Frontal cortex (tissue), 4 donors: ENCODE measurements at places on chromosomes 11 and 22. TPM values are rescaled to one million over a fixed set of nuclear protein-coding genes. Genes with fewer than 3 reads are reported as not detected.

GRCh38 chr11:66478729-66479393 lies 1.4 kb upstream of the DPP3 start:
- no peak for DNase-seq

DNA sequence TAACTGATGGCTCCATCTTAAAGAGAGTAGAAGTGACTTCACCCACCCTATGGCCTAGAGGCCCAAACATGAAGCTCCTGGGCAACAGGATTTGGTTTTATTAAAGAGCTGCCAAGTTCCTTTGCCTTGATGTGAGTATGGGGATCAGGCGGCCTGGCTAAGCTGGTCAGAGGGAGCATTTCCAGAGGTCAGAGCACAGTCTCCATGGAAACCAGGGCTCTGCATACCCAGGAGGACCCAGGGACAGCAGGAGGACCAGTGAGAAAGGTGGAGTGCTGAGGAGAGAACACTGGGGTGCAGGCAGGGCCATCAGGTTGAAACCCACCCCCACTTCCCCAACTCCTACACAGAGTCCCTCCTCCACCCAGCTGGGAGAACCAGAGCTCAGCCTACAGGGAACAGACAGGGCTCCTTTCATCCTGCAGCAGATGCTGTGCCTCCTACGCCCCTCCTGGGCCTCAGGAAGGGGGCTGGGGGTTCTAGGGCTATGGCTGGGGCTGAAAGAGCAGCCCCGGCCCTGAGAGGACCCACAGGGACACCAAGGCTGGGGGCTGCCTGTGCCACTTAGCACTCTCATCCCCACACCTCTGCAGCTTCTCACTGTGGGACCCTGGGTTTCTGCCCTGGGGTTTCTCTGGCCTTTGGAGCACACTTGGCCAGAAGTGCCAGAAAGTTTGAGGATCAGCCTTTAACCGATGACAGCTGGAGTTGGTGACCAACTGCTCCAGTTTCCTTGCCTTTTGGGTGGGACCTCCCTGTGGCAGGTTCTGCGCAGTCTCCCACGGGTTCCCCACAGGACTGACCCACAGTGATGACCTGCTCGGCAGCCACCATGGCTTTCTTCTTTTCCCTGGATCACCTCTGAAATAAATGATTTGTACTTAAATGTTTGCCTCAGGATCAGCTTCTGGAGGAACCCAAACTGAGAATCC lies 13.8 kb upstream of the P2RY6 start:
- no peak for DNase-seq

Gene CSF2RB
- total RNA-seq: 0.41 TPM

DNA sequence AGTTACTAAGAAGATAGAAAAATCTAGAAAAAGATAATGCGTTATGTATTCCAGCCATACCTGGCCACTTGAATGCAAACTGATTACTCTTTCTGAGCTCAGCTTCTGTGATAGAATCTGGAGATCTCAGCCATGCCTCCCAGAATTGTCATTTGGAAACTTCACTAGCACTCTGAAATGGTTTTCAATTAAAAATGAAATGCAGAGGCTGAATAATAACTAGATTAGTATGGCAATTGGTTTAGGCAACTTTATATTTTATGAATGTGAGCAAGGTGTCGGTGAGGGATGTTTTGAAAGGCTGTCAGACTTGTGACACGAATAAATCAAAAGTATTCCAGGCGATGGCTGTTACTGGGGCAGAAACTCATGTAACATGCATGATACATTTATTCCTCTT lies 128.8 kb upstream of the SORL1-AS1 start:
- no peak for DNase-seq

Gene MRGPRE
- not detected for total RNA-seq

GRCh38 chr11:15178214-15178613 lies 63.5 kb downstream of the INSC start:
- DNase-seq: no peak

Gene KRTAP5-8
- not detected for total RNA-seq

DNA sequence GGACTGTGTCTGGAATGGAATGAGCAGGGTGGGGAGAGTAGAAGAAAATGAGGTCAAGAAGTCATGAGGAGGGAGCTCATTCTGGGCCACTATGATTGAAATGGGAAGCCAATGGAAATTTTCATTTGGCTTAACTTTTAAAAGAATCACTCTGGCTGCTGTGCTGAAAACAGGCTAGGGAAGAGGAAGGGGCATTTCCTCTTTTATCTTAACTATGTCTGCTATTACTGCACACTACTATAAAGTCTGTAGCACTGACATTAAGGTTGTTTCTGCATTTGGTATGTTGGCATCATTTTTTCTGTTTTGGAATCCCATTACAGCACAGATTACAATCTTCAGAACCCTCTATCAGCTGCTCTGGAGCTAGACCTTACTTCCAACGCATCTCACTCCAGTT lies 8.2 kb downstream of the PATL1 start:
- DNase-seq: no peak

GRCh38 chr11:121478226-121478894 lies 25.6 kb upstream of the SORL1-AS1 start:
- DNase-seq: no peak

DNA sequence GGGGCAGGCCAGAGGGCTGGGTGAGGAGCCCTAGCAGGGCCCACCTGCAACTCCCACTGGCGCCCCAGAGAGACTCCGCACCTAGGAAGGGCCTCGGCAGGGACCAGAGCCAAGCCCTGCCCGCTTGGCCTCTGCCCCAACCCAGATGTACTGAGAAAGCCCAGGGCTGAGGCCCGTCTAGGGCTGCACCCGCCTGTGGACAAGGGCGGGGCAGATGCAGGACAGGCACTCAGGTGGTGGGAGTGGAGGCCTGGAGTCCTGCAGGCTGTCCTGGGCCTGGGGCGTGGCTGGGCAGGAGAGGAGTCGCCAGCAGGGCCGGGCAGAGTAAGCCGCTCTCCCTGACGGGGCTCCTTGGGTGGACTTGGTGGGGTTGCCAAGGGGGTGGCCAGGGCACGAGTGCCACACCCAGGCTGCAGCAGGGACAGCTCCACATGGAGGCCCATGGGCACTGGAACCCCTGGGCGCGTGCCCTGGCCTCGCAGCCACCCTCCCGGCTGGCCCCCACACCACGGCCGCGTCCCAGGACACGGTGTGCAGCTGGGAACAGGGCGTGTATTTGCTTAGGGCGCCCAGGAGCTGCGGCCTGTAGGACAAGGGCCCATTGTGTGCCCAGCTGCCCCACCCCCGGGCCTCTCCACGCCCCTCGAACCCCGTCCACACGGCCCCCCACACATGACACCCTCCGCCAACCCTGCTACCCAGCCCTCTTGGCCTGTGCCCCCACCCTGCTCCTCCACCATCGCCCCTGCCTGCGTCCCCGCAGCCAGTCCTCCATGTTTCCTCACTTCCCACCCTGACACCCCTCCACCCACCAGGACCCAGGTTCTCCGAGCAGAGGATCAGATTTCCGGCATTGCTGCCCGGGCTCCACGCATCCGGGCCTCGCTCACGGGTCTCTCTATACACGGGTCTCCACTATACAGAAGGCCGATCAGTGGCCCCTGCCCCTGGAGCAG lies 11.3 kb upstream of the PIM3 start:
- no peak for DNase-seq

DNA sequence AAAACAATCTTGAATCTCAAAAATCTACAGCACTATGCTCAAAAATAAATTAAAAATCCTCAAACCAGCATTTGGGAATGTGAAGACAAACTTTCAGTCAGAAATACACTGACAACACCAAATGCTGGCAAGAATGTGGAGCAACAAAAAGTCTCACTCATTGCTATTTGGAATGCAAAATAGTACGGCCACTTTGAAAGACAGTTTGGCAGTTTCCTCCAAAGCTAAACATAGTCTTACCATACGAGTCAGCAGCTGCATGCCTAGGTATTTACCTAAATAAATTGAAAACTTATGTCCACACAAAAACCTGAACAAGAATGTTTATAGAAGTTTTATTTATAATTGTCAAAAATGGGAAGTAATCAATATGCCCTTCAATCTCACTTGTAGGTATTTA lies 904.2 kb upstream of the LRRC4C start:
- DNase-seq: no peak

- DNase-seq: no peak
Observed at GRCh38 chr11:12963051-12963450, 46.1 kb upstream of the RASSF10 start.

Gene RFPL1
- total RNA-seq: under 0.01 TPM

- DNase-seq: no peak
Observed at GRCh38 chr11:121414141-121414913, 37.8 kb upstream of the SORL1 start.
